Activated naive CD8-positive, alpha-beta T cell treated with anti-CD3 and anti-CD28 coated beads, Interleukin-2, amount 50 U/mL, for 16 hours (primary cell): ENCODE measurements at places on chromosomes 4 and X.

DNA sequence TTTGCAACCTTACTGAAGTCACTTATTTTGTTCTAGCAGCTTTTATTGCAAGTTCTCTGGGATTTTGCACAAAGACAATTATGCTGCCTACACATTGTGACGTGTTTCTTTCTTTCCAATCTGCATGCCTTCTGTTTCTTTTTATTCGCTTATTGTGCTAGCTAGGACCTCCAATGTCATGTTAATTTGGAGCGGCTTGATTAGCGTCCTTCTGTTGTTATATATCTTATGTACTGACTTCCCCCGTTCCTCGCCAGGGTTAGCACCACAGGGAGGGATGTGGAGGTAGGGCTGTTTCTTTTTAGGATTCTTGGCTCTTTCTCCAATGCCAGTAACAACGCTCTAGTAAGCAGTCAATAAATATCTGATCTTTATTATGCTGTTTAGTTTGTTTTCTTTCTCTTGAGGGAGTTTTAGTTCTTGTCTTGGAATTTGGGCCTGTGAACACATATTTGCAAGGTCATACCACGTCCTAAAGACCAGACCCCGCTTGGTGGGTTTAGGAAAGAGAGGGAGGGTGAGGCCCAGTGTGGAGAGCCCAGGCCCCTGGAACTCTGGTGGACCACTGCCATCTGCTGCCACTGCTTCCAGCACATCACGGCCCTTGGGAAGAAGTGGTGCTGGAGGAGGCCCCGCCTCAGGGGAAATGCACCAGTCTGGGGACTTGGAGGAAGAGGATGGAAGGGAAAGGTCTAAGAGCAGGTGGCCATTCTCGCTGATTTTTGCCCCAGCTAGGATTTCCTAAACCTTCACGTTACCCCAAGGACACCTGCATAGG is 129.1 kb downstream of the TRIML1 start:
- DNase-seq, result no peak

- no peak for DNase-seq
Observed at GRCh38 chr4:76981644-76982043, 32.1 kb downstream of the SEPTIN11 start.

GRCh38 chr4:133839326-133839725 is 362.3 kb downstream of the PABPC4L start:
- no peak for DNase-seq

GRCh38 chr4:3346146-3346545 is 53.3 kb downstream of the RGS12 start:
- no peak for DNase-seq

GRCh38 chrX:9312922-9313867 is 151.7 kb upstream of the TBL1X start:
- peak; percentile 32 for DNase-seq

GRCh38 chr4:13833171-13833804 is 205.8 kb upstream of the BOD1L1 start:
- no peak for DNase-seq

DNA sequence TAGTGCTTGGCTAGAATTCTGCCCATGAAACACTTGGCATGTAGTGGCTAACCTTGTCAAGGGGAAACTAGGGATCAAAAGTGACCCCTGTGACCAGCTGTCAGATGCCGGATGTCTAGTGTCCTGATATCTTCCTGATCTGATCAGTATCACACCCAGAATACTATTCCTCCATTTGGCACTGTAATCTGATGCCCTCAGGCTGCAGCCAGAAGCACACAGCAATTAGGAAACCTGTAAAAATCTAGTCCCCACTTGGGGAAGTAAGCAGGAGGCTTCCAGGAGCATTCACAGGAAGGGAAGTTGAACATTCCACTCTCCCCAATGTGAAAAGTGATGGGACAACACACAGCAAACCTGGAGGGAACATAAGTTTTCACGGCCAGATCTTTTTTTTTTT is 125.1 kb downstream of the HS6ST2 start:
- DNase-seq, result no peak

GRCh38 chrX:133544778-133545177 is 129.5 kb upstream of the GPC4 start:
- DNase-seq, result no peak

DNA sequence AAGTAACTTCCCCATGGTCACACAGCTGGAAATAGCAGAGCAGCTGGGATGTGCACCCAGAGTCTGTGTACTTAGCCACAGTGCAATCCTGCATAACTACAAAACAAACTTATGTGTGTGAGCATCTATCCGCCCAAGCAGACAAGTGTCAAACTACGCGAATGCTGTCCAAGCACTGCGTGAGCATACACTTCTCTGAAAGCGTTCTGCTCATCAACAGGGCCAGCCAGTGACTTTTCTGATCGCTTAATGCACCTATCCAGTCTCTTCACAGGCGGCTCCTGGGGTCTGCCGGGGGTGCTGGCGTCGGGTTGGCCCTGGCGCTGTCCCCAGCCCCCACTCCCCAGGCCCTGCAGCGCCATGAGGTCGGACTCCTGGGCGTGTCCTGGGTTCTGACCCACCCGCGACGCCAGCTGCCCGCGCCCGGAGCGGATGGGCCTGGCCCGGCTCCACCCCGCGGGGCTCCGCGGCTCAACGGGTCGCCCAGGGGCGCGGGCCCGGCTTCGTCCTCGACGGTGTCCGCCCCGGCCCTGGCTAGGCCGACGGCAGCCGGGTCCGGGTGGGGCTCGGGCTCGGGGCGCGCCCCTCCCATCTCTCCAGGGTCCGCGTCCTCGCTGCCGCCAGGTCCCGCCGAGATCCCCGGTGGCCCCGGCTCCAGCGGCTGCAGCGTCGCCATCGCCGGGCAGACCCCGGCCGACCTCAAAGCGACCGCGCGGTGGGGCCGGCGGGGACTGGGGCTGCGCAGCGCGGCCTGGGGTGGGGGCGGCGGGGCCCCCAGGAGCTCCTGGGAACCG is 1.3 kb upstream of the ZNF141 start:
- no peak for DNase-seq

DNA sequence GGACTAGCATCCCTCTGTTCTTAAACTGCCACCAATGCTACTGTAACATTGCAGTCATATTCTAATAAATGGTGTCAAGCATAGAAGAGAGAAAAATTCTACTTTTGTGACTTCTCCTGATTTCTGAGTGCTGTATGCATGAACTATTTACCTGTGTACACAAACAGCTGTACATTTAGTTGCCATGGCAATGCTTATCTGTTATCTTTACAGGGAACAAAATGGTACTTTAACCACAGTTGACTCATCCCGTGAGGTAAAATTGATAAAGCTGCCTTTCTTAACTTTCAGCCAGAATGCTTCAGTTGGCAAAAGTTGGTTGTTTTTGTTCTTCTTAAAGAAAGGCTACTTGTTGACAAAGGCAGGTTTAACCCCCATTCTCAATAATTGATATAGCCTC is 587.5 kb upstream of the MAGEB2 start:
- no peak for DNase-seq
